ENCODE measurements at places on chromosomes 2 and 18. TPM values are rescaled to one million over a fixed set of nuclear protein-coding genes. Genes with fewer than 3 reads are reported as not detected.

The VSNL1 gene
- total RNA-seq: 7.8 TPM

The FKBP1B gene
- 3.7 TPM for total RNA-seq

The DIPK1C gene
- total RNA-seq: not detected

The LOXL3 gene
- total RNA-seq: 0.88 TPM

The TFCP2L1 gene
- total RNA-seq: not detected

The DCDC2C gene
- total RNA-seq: 0.81 TPM

The MEP1B gene
- 0.26 TPM for total RNA-seq

The THSD7B gene
- total RNA-seq: not detected

The AOX1 gene
- total RNA-seq: 2.4 TPM

The SP3 gene
- 84.5 TPM for total RNA-seq
